ENCODE measurements at places on chromosomes 11 and 22.

- DNase-seq = no peak
Measured at GRCh38 chr11:126522152-126522551, 166.7 kb downstream of the ST3GAL4 start.

- DNase-seq = no peak
Measured at GRCh38 chr11:120383518-120384155, 47.4 kb downstream of the ARHGEF12 start.

- DNase-seq = no peak
Measured at GRCh38 chr11:116478205-116478604, 294.6 kb downstream of the BUD13 start.

GRCh38 chr22:36904260-36904880 is 9.1 kb upstream of the CSF2RB start:
- DNase-seq = no peak

DNA sequence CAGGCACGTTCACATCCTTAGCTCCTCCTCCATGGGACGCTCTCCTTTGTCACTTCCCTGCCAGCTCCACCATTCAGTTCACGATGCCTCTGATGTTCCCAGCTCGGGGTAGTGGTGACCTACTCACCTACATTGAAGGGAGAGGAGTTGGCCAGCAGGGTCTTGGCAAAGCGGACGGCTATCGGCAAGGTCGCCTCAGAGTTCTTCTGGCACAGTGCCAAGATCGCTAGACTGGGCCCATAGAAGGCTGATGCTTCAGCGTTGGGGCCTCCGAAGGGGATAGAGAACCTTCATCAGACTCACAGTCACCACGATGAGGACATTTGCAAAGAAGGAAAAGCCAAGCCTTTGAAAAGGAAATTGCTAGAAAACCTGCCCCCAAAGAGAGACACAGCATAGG is 3.0 kb downstream of the CBLIF start:
- DNase-seq = no peak

DNA sequence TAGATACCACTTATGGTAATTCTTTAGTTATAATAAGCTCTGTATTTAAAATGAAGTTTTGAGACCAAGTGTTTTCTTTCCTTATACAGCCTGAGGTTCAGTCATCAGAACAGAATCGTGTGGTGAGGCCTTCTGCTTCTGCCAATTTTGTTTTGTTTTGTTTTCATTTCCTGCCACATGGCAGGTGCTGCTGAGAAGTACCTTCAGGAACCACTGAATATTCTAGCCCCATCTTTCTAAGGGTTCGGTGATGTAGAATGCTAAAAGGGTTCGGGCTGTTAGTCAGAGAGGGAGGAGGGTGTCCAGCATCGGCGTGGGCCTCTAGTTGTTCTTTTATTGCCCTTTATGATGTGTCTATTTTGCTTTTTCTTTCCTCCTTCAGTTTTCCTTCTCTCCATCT is 25.8 kb downstream of the TNRC6B start:
- no peak for DNase-seq

- DNase-seq = no peak
Measured at GRCh38 chr22:19271856-19272535, 19.5 kb downstream of the CLTCL1 start.

DNA sequence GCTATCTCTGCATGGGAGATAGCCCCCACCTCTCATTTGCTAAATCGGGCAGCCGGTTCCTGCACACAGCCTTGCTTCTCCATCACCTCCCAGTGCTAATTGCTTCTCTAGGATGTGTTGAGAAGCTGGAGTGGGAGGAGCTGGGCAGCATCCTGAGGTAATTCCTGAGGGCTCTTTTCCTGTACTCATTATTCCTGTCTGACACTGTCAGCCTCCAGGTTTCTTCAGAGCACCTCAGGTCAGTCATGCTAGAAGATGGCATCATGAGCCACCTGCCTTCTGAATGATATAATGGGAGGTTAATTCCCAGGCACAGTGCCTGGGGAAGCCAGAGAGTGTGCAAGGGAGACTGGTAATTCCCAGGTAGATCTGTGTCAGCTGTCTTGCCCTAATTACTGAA is 133.0 kb downstream of the RAB38 start:
- no peak for DNase-seq

GRCh38 chr11:33391893-33392251 is 134.7 kb downstream of the HIPK3 start:
- DNase-seq = no peak

DNA sequence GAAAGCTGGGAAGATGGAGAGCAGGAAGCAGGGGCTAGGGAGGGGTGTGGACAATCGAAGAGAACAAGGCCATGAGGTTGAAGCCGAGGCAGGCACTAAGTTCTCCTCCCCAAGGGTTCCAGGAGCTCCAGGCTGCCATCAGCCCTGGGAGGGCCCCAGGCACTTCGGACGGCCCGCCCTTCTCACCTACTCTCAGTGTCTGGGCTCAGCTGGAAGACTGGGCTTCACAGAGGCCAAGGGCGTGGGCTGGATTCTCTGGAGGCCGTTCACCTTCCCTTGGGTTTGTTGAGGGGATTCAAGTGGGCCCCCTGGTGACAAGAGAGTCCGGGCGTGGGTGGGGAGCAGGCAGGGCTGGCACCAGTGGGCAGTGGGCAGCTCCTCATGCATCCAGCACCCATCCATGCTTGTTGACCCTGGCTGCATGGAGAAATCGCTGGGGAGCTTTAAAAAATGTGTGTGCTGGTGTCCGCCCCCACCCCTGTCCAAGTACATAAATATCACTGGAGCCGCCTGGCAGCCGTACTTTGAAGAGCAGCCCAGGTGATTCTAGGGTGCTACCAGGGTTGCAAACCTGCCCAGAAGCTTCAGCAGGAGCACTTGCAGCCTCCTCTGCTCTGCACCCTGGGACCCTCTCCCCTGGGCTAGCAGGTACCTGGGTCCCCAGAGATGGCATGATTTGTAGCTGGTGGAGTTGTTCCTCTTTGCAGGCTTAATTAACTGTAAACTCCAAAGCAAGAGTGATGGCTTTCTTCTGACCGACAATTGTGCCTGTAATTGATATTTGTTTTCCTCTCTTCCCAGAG is 74.3 kb downstream of the RTL6 start:
- no peak for DNase-seq

DNA sequence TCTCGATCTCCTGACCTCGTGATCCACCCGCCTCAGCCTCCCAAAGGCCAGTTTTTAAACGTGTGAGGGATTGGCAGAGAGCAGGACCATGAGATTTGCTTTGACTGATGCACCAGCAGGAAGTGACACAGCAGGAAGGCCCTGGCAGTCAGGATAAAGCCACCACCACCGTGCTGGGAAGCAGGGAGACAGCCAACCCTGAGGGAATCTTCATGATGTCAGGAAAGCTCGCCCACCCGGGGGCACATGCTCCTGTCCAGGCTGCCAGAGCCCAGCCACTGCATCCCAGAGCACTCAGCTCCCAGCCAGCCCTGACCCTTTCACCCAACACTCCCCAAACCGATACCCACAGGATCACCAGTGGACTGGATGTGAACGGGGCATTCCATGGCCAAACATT is 6.1 kb downstream of the TUBGCP6 start:
- DNase-seq = no peak

- DNase-seq = peak; percentile 62
Measured at GRCh38 chr11:34311126-34311525, 46.7 kb downstream of the ABTB2 start.

- no peak for DNase-seq
Measured at GRCh38 chr11:117868088-117868487, 8.4 kb downstream of the FXYD6 start.

- DNase-seq = no peak
Measured at GRCh38 chr11:94325681-94326080, 21.3 kb downstream of the IZUMO1R start.

DNA sequence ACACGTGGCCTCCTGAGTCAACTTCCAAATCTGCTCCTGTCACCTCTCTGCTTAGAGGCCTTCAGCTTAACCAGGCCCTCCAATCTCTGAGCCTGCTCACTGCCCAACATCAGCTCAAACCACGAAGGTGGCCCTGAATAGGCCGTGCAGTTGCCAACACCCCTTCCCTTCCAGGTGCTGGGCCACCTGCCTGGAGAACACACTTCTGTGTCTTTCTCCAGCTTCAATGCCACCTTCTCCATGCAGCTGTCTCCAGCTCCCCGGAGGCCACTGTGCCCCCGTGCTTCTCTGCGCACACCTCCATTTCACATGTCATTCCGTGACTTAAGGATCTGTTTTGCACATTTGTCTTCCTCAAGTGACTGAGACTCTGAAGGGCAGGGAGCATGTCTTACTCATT is 5.3 kb downstream of the RELA start:
- DNase-seq = no peak

DNA sequence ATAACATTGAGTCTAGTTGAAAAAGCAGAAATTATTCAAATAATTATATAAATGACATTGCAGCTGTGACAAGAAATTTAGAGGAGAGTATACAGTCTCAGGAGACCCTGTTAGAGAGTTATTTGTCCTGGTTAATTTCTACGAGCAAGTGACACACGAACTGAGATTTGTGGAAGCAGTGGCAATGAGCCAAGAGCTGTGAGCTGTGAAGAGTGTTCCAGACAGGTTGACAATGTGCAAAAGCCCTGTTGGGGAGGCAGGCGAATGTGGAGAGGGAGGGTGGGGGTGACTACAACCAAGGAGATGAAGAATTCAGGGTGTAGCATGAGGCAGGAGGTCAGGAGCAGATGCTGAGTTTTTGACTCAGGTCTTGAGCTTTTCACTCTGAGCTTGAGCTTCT is 620.2 kb upstream of the TENM4 start:
- no peak for DNase-seq

GRCh38 chr11:44638032-44638431 is 72.6 kb downstream of the CD82 start:
- DNase-seq = no peak
